ENCODE measurements at places on chromosomes 7 and 10.

- no peak for DNase-seq
These were observed 545.2 kb downstream of the SORCS1 start for GRCh38 chr10:106619346-106619745.

DNA sequence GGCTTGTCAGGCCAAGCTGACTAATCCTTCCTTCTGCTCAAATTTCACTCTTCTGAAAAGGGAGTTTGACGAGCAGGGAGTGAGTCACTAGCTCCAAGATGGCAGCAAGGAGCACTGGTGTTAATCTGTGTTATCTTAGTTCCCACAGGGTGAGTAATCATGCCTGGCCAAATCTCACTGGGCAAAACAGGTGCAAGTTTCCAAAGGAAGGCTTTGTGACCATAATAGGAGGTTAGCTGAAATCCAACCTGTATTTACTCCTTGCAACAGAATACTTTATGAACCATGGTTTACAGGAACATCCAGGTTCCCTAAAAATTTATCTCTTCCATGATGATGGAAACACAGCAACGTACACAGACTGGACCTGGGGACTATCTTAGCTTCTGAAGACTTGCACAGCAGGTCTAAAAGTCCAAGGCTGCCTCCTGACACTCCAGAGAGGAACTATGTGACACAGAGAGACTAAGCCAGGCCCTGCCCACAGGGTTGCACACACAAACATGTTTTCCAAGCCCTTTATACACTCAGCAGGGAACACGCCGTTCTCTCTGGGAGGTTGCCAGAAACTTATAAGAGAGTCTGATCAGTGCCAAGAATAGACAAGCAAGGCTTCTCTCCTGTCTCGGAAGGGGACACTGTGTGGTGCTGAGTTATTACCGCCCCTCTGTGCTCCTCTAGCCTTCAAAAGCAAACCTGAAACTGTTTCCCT, 46.3 kb downstream of the PDK4 start:
- no peak for DNase-seq

- peak; percentile 63 for DNase-seq
These were observed 24.8 kb upstream of the EIF5AL1 start for GRCh38 chr10:79487296-79488194.

- DNase-seq, result peak; percentile 82
These were observed 45.2 kb upstream of the BHLHA15 start for GRCh38 chr7:98165827-98166667.

DNA sequence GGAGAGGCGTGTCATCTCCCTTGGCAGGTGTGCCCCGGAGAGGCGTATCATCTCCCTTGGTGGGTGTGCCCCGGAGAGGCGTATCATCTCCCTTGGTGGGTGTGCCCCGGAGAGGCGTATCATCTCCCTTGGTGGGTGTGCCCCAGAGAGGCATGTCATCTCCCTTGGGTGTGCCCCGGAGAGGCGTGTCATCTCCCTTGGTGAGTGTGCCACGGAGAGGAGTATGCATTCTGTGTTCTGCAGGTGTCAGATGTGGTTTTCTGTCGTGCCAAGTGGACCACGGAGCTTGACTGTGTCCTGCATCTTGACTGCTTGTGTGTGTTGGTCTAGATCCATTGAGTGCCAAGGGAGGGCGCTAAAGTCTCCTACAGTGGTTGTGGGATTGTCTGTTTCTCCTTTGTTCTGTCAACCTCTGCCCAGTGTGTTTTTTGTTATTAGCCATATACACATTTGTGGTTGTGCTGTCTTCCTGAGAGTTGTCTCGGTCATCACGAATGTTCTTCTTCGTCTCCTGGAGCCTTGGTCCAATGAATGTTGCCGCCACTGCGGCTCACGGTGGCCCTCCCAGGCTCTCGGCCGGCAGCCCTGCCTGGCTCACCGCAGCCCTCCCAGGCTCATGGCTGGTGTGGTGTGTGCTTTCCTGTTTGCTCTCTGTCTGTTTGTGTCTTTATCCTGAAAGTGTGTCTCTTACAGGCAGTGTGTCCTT, 96.8 kb downstream of the INPP5A start:
- no peak for DNase-seq

DNA sequence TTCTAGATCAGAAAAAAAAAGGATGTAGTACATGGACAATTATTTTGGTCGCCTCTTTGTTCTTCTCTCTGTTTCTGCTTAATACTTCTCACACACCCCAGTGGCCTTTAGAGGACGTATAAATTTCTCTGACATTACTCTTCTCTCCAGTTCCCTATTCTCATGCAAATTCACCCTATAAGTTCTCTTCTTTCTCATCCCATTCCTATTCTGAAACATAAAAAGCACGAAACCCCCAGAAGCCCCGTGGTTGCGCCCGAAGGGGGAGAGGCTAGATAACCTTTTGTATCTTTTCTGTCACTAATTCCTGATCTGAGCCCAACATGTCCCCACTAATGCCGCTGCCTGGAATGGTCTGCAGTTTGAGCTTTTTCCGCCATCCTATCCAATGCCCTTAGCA, 136.9 kb downstream of the SKIDA1 start:
- DNase-seq, result no peak

DNA sequence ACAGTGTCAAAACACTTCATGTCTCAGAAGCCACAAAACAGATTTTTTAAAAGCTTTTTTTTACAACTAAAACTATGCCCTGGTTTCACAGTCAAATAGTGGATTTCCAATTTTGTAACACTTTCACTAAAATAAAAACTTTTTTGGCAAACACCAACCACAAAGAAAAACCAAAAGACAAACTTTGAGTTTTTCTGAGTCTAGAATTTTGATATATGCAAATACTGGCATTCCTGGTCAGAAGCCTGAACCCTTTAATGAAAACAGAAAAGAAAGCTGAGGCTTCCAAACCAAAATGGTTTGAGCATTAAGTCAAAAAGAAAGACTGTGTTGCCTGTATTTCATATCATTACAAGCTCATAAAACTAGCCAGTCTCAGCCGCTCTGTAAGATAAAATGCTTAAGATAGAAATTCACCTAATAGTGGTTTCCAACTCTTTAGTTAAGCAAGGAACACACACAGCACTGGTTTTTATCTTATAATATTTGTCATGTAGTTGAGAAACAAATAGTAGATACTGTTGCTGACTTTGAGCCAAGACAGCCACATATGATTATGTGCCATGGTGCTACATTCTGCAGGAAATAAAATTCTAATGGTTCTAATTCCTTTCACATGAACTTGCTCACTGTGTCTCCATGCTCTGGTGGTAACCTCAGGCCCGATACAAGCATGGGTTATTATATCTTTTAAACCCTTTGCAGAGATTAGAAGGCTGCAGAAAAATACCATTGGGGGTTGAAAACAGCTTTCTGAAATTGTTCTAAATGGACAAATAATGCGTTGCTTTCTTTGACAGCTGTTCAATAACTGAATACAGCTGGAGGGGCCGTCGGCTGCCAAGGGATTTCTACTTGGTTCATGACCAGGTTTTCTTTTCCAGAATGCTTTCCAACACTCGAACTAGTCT, 49.4 kb downstream of the FAM171A1 start:
- DNase-seq, result no peak

- DNase-seq, result no peak
These were observed 43.6 kb downstream of the THNSL1 start for GRCh38 chr10:25059990-25060389.

- DNase-seq, result no peak
These were observed 44.7 kb downstream of the GRK5 start for GRCh38 chr10:119252051-119252465.

DNA sequence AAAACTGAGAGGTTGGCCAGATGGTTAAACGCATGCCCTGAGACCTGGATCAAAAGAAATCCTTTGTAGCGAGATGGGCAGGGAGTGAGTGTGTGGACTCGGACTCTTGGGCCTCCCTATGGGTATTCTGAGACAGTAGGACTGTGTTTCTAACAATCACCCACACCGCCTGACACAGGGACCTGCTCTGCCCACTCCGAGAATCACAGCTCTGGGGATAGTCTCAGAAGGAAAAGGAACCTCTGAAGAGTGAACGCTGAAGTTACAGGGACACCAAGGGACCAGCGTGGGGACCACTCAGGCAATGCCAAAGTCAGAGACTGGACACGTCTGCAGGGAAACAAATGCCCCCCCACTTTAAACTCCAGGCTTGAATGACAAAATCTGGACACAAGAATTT, 242.1 kb upstream of the TCERG1L start:
- peak; percentile 15 for DNase-seq

DNA sequence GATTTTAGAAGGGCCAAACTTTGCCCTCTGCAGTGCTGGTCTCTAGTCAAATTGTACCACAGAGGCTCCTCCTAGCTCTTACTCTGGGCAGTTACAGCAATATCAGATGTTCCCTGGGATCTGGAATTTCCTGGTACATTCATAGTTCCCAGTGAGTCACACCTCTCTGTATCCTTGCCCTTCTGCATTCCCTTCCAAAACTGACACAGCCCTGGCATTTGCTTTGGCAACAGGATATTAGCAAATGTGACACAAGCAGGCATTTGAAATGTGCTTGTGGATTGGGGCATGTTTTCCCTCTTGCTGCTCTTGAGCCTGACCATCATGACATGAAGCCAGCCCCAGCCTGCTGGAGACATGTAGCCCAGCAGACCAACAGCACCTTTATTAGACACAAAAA, 284.7 kb upstream of the AKR1E2 start:
- DNase-seq, result no peak

- no peak for DNase-seq
These were observed 209.6 kb downstream of the PTPRN2 start for GRCh38 chr7:158377800-158378623.

DNA sequence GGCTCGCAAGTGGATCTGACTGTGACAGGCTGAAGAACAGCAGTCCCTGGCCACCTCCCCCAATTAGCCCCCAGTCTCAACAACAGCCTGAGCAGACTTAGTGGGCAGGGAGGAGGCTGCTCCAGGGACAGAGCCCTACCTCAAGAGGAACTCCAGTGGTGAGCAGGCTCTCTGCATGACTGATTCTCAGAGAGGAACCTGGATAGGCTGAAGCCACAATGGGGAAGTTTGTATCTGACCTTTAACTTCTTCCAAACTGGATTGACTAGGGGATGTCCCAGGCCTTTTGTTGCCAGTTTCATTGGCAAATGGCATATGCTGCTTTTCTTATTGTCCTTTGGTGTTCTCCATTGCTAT, 93.0 kb downstream of the ARHGAP22 start:
- no peak for DNase-seq

GRCh38 chr7:115066050-115066449, 144.2 kb downstream of the MDFIC start:
- no peak for DNase-seq

DNA sequence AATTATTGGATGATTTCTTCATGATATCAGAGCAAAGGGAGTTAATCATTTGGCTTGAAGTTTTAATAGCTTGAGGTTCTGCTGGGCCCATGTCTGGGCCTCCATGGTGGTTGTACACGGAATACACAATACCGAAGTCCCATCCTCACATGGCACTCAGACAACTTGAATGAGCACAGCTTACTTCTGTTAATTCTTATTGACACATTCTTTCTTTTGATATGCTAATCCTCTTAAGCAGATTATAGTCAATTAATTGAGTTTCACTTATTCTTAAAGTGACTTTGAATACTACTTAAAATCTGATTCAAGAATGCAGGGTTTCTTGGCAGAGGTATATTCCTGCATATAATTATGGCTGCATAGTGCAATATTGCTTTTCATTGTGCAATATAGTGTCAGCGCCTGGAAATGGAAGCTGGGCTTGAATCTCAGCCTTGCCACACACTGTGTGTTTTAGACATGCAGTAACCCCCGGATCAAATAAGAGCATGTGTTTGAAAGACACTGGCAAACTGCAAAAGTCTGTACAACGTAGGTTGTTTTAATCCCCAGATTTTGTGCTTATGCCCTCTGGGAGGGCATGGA, 543.5 kb upstream of the ADARB2 start:
- DNase-seq, result no peak

GRCh38 chr10:123553810-123554430, 112.2 kb upstream of the GPR26 start:
- DNase-seq, result peak; percentile 2

GRCh38 chr10:62819141-62819920, 3.2 kb upstream of the EGR2 start:
- DNase-seq, result no peak

DNA sequence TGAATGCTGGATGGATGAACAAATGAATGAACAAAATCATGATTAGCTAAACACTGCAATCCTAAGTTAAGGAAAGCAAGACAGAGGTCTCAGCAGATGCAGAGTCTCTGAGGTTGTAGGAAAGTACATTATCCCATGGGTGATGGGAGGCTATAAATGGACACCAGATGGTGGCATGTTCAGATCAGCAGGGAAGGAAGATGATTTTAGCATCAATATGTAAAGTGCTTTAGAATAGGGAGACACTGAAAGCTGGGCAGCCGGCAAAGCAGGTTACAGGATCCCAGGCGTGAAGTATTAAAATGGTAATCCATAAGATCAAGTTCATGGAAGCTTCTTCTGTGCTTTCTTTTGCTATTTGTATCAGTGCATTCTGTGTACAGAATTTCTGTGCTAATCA, 7.9 kb upstream of the RAPGEF5 start:
- no peak for DNase-seq

- DNase-seq, result no peak
These were observed 77.0 kb downstream of the TSPAN12 start for GRCh38 chr7:120780938-120781337.

GRCh38 chr10:123139521-123140163, 3.9 kb downstream of the HMX3 start:
- peak; percentile 59 for DNase-seq

GRCh38 chr10:96918214-96919002, 86.3 kb downstream of the LCOR start:
- DNase-seq, result no peak

DNA sequence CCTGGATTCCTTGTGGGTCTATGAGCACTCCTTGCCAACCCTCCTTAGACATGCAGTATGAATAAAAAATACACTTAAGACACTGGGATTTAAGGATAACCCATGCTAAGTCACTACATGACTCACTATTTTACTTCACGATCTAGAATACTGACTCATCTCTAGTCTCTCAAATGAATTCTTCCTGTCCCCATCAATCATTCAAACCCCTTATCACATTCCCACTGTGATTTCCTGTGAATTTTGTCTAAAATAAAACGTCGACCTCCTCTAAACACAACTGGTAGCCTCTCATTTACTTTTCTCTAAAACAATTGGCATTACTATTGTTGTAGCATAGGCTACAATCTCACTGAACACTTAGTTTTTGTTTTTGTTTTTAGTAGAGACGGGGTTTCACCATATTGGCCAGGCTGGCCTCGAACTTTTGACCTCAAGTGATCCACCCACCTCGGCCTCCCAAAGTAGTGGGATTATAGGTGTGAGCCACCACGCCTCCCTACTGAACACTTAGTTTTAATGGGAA, 3.9 kb upstream of the IQUB start:
- DNase-seq, result no peak

GRCh38 chr10:48572414-48572813, 32.5 kb downstream of the ARHGAP22 start:
- no peak for DNase-seq

Data from activated CD8-positive, alpha-beta memory T cell treated with anti-CD3 and anti-CD28 coated beads, Interleukin-2, amount 50 U/mL, for 48 hours (primary cell).